ENCODE measurements at places on chromosomes 5 and 9. TPM values are rescaled to one million over a fixed set of nuclear protein-coding genes. Genes with fewer than 3 reads are reported as not detected.

The CATSPER3 gene
- 0.48 TPM for total RNA-seq

The PHYKPL gene
- total RNA-seq: 81.2 TPM

DNA sequence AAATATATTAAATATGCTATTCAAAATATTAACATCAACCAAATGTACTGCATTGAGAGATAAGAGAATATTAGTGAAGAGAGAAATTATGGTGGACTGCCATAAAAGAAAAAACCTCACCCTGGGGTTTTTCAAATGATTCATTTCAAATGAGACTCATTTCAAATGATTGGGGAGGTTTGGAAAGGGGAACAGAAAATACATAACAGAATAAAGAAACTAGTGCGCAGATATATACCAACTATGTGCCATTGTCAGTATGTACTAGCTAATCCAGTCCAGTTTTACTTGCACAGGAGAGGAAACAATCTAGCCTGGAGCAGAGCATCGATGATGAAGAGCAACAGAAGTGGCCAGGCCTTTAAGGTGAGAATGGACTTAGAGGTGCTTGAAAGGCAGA is 651.6 kb upstream of the RORB start:
- DNase-seq: no peak

- no peak for DNase-seq
These were observed 18.7 kb upstream of the PIK3R1 start for GRCh38 chr5:68196876-68197275.

- no peak for DNase-seq
These were observed 127.6 kb upstream of the NMUR2 start for GRCh38 chr5:152532714-152533113.

DNA sequence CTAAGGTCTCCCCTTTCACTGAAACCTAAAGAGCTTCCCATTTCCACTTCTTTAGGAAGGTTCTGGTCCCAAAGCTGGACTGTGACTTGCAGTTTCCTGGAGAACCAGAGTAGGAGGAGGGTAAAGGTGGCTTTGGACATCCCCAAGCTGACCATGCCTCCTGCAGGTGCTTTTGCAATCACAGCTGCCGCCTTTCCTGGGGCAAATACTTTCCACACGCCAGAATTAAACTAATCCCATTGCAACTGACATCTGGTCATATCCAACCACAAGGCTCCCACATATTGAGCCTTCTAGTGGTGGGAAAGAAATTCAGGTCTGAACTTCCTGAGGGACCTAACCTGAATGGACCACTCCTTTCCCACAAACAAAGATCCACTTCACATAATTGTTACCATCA is 92.7 kb downstream of the NRG2 start:
- DNase-seq: no peak

Data from omental fat pad (tissue), 4 donors.